Astrocyte of the cerebellum (primary cell): ENCODE measurements at places on chromosomes 2 and 18.

DNA sequence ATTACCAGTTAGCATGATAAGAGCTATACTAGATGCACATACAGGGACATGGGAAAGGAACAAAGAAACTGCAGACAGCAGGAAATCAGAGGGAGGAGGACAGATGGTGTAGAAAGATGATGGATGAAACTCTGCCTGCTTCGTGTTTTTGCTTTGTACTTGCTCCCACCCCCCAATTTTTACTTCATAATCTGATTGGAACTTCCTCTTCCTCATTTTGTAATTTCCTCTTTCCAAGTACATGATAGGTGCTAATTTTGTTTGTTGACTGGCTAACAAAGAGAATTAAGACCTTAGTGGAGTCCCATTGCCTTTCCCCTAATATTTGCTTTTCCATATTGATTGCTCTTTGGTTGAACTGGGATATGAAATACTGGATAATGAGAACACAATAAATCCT is 76.0 kb upstream of the PELI1 start:
- no peak for DNase-seq

DNA sequence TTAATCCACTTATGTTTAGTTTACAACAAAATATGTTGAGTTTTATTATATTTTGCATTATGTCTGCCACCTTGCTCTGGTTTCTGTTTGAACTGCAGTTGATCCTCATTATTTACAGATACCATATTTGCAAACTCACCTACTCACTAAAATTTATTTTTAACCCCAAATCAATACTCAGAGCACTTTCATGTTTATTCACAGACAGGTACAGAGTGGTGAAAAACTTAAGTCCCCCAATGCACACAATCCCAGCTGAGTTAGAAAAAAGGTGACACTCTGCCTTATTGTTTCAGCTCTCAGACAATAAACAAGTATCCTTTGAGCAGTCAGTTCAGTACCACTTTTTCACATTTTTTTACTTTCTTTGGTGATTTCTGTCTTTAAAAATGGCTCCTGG is 13.7 kb downstream of the GCG start:
- no peak for DNase-seq

DNA sequence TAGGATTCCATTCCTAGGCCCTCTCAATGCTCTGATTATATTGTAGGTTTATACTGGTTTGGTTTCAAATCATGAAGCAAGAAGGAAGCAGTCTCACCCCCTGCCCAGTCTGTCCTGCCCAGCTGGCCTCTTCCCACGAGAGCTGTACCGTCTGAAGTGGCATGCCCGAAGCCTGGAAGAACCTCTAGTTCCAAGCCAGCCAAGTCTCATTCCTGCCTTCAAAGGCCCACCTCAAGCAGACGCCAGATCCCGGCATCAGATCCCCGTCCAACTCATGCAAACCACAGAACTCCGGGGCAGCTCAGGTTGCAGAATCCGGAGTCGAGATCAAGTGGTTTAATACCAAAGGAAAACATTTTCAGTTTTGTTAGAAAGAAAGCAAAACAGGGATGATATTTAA is 234.4 kb downstream of the LPIN1 start:
- peak; percentile 63 for DNase-seq

DNA sequence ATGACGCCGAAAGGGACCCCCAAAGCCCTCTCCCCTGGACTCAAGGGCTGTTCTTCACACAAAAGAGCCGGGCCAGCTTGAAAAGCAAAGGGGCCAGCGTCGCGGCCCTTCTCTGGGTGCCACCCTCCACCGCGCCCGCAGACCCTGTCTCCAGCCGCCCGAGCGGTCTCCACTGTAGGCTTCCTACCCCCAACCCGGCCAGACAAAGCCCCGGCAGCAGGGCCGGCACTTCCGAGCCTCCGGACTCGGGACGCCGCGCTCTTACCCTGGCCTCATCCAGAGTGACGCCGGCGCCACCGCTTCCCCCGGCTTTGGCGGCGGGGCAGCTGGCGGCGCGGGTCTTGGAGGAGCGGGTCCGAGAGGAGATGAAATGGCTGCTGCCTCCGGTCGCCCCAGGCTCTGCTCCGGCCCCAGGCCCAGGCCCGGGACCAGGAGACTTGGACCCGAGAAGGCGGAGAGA is 603 bp downstream of the ATAD2B start:
- no peak for DNase-seq

DNA sequence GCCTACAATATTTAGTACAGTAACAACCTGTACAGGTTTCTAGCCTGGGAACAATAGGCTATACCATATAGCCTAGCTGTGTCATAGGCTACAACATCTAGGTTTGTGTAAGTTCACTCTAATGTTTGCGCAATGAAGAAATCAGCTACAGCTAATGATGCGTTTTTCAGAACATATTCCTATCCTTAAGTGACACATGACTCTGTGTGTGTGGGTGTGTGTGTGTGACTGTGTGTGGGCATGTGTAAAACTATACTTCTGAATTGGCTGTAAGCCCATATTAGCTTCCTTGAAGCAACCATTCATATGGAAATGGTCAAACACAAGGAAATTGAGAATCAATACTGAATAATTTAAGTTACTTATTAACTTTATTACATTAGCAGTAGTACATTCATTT is 120.8 kb upstream of the SULT1C3 start:
- DNase-seq = no peak

DNA sequence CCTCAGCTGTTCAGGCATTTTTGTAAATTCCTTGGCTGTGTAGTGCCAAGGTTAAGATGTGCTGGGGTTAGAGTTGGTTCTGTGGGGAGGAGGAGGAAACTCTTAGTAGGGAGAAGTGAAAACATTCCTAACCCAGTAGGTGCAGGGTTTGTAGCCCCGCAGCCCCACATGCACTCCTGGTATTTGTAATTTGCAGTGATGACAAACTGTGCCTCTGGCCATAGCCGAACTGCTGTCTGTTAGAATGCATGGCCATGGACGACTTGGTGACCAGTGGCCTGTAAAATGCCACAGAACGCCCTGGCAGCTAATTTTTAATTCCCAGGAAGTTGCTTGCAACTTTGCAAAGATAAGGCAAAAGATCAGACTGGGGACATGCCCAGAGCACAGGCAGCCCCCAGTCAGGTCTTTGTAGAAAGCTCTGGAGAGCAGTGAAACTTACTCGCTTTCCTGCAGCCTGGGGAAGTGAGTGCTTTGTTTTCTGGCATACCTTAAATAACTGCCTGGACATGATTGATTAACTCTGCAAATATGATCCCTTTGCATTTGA is 38.4 kb downstream of the LYPD6B start:
- DNase-seq = no peak
